Stimulated activated CD8-positive, alpha-beta memory T cell treated with anti-CD3 and anti-CD28 coated beads, Interleukin-4, amount 100 ng/mL, for 48 hours (primary cell): ENCODE measurements at places on chromosomes 5 and 9.
A peak's percentile ranks its signal among the peaks of the same experiment; 100 is the strongest.

DNA sequence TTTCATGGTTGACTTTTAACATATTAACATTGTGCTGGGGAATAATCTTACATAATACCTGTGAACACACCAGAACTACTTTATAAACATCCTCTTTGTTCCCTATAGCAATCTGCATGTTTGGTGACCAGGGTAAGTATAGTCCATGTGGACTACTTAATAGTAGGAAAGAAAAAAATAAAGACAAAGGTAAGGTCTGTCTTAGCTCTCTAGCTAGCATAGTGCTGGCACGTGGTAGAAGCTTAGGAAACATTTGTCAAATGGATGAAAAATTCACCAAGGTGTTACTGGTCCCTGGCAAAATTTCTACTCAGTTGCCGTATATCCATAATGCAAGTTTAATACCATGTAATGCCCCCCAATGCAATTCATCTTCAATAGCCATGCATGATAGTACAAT is 78.6 kb upstream of the ABCA1 start:
- no peak for DNase-seq

GRCh38 chr9:132562306-132562573 is 20.2 kb upstream of the BARHL1 start:
- DNase-seq = no peak

DNA sequence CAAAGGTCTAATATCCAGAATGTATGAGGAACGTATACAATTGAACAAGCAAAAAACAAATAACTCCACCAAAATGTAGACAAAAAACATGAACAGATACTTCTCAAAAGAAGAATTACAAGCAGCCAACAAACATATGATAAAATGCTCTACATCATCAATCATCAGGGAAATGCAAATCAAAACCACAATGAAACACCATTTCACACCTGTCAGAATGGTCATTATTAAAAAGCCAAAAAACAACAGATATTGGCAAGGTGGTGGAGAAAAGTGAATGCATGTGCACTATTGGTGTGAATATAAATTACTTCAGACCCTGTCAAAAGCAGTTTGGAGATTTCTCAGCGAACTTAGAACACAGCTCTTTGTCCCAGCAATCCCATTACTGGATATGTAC is 313.8 kb downstream of the ARRDC3 start:
- DNase-seq = no peak

GRCh38 chr5:180591311-180591887 is at the start of gene SCGB3A1:
Gene SCGB3A1 (minus strand): TSS chr5:180591499. CDS start chr5:180591462, 37 bp downstream.
- DNase-seq = no peak

DNA sequence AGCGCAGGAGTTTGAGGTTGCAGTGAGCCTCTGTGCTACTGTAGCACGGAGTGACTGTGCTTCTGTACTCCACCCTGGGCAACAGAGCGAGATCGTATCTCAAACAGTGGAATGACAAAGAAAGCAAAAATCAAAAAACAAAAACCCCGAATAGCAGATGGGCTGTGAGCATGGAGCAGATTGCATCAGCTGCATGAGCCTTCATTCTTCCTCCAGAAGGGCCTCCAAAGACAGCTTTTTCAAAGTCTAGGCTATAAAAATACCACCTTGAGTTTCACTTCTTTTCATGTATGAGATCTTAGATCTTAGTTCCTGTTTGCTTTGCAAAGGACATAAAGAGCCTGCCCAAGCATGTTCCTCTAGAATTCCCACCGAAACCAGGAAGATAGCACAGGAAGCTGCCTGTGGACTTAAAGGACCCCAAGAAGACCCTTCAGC is 15.0 kb upstream of the HSPB3 start:
- no peak for DNase-seq

DNA sequence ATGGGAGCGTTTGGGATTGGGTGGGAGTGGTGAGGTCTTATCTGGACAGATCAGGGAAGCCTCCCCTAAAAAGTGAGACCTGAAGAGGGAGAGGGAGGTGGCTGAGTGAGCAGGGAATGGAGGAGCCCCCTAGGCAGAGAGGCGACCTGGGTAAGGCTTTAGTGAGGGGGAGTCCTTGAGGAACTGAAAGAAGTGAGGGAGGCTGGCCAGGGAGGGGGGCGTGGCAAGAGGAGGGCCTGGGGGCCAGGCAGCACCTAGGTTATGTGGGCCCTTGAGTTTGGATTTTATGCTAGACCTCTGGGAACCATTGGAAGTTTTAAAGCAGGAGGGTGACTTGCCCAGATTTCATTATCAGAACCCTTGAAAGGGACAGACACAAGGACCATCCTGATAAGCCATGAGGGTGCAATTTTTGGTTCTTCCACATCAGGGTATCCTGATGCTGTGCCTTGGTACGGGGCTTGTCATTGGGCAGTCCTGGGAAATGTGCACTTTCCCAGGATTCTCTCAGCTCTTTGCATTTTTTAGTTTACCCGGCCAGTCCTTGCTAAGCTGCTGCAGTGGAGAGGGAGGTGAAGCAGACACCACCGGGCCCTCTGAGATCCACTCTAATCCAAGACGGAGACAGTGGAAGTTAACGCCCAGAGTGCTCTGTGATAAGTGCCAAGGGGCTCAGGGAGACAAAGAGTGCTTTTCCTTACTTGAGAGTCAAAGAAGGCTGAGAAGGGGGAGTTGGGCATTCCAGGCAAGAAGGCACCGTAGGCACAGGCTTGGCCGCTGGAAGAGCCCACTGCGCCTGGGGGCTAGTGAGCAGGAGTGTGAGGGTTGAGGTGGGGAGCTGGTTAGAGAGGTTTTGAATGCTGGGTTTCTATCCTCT is 16.1 kb downstream of the GSN start:
- DNase-seq = no peak

GRCh38 chr9:2634818-2635217 is 13.2 kb downstream of the VLDLR start:
- DNase-seq = no peak

GRCh38 chr5:153572411-153573145 is 82.1 kb downstream of the GRIA1 start:
- no peak for DNase-seq

DNA sequence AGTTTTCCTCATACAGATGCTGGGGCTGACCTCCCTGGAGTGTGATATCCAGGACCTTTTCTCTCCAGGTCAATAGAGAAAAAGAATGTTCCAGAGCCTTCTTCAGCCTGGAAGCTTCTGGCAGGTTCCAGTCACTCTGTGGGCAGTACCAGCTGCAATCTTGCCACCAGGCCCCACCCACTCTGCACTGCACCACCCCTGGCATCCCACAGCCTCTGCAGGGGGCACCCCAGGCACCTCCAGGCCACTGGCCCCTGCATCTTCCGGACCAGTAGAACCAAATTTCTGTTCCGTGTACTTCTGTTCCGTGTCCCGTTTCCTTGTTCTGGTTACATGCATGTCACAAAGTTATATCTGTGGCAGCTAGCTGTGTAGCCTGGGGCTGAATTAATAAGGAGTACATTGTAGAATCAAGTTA is 83.3 kb upstream of the ZBTB43 start:
- peak; percentile 60 for DNase-seq

DNA sequence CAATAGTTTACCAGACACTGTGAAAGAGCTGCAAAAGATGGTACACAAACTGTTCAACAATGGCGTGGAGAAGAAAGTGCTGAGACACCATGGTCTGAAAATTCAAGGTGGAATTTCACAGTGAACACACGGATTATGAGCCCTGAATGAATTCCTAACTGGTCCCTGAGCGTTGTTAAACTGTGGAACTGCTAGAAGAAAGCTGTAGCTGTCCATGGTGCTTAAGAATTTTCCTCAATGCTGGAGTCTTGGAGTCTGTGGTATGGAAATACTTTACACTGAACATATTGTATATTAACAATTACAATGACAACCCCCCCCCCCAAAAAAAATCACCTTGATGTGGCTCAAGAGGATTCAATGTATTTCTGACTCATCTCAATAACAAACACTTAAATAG is 68.5 kb downstream of the SLC24A2 start:
- DNase-seq = no peak

DNA sequence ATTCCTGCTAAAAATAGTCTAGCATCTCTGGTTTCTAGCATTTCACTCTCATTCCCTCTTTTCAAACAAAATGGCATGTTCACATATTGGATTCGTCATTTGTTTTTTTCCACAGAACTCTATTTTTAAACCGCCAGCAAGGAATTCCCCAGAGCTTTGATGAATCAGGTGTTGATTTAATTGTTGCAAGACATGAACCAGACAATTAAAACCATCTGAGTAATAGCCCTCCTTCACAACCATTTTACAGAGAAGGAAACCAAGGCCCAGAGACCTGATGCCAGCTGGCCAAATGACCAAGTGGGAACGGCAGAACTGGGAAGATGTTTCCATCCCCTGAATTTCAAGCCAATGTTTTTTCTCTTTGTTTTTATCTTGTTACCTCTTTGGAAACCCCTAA is 167.0 kb downstream of the CAAP1 start:
- no peak for DNase-seq

GRCh38 chr9:99577351-99577750 is 244.3 kb upstream of the NR4A3 start:
- no peak for DNase-seq

GRCh38 chr9:6239048-6239461 is 23.4 kb downstream of the IL33 start:
- DNase-seq = no peak

GRCh38 chr5:54769072-54769471 is 216.3 kb downstream of the ESM1 start:
- DNase-seq = no peak

DNA sequence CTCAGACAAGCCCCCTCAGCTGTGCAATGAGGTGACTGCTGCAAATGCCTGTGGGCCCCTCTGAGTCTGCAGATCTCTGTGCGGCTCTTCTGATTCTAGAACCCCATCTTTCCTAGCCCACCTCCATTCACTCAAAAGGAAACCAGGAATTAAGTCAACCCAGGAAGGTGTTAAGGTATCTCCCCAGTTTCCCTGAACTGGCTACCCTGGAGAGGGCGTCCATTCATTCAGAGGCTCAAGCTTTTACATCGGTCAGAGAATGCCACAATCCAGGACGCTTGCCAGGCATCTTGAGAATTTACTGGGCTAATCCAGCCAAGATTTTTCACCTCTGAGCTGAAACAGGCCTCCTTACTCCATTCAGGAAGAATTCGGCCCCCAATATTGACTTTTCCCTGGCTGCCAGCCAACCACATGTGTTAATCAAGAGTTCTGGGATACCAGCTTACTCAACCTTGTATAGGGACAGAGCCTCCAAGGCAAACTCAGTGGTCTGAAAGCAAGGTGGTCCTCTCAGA is 889 bp upstream of the ADAMTS12 start:
- no peak for DNase-seq

DNA sequence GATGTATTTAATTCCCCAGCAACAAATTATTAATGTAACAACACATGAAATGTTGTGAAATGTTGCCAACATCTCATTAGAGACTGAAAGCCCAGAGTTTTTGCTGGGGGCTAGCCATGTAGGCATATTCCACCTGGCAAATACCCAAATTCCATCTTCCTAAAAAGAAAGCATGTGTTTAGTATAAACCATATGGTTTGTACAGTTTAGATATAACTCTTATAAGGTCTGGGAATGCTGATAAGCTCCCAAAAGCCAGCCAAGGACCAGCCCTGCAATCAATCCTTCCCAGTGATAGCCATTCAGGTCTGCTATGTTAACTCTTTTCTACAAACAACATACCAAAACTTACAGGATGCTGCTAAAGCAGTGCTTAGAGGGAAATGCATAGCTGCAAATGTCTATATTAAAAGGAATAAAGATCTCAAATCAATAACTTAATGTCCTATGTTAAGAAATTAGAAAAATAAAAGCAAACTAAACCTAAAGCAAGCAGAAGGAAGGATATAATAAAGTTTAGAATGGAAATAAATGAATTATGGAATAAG is 158.9 kb downstream of the AUH start:
- no peak for DNase-seq

- DNase-seq = no peak
Measured at GRCh38 chr9:70504834-70505233, 90.4 kb upstream of the KLF9 start.

GRCh38 chr5:109418712-109419352 is 9.1 kb upstream of the PJA2 start:
- no peak for DNase-seq

DNA sequence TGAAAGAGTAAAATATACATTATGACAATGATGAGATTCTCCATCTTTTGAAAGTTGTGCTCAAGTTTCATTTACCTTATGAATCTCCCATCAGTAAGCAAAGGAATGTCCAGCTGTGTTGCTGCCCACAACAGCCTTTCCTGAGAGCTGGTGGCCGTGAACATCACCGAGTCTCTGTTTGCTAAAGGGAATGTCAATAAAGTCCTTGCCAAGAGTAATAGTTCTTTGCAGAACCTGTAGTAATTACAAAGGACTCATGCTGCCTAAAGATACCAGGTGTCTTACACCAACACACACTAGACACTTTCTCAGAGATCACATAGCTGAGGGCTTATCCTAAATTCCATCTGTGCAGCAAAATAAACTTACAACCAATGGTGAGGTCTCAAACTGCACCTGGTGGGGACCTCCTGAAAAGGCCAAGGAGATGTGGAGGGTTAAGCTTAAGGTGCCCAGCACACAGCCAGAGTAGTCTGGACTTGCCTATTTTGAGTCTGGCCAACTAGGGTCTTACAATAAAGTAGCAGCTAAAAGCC is 111.1 kb upstream of the DAPK1 start:
- no peak for DNase-seq

- DNase-seq = no peak
Measured at GRCh38 chr5:173397516-173397915, 69.3 kb upstream of the STC2 start.
